ENCODE measurements at places on chromosomes 12 and 14.

DNA sequence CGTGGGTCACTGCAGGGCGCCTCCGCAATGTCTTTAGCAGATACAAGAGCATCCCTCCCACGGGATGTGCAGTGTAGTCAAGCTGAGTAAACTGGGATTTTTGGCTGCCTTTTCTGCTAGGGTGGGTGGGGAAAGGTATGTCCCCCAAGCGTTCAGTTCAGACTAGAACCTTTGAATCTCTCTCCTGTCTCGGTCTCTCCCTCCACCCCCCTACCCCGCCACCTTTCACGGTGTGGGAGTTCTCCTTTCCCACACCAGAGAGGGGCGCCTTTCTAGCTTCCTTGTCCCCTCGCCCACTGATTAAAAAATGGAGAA, 525 bp upstream of the FAR2 start:
- no peak for DNase-seq

DNA sequence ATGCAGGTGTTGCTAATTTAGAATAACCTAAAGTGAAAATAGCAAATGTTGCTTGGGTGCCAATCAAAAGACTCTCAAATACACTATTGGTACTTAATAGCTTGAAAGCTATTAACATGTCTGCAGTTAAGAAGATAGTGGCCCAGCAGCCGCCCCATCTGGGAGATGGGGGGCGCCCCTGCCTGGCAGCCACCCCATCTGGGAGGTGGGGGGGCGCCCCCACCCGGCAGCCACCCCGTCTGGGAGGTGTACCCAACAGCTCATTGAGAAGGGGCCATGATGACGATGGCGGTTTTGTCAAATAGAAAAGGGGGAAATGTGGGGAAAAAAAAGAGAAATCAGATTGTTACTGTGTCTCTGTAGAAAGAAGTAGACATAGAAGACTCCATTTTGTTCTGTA, 923.1 kb upstream of the MDGA2 start:
- no peak for DNase-seq

DNA sequence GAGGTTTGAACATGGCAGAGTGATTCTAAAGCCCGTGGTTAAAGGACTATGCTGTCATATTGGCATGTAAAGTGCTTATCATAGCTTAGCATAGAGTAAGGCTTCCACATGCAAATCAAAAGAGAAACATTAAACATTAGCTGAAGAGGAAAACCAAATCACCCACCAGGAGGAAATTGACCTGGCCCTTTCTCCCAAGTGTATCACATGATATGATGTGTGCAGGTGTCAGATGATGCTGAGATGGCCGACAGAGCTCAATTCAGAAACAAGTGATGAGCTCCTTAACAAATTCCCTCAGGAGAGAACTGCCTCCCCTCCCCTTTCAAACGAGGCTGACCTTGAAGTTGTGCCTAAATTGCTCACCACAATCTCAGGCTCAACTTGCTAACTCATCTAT, 217.1 kb upstream of the BTG1 start:
- no peak for DNase-seq

DNA sequence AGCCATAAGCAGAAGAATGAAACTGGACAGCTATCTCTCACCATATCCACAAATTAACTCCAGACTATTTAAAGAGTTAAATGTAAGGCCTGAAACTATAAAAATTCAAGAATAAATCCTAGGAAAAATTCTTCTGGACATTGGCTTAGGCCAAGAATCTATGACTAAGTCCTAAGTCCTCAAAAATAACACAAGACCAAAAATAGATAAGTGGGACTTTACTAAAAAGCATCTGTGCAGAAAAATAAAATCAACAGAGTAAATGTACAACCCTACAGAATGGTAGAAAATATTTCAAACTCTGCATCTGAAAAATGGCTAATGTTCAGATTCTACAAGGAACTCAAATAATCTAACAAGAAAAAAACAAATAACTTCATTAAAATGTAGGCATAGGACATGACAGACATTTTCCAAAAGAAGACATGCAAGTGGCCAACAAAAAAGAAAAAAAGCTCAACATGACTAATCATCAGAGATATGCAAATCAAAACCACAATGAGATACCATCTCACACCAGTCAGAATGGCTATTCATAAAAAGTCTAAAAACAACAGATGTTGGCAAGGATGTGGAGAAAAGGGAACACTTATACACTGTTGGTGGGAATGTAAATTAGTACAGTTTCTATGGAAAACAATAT, 61.0 kb upstream of the PPFIA2 start:
- DNase-seq: no peak

DNA sequence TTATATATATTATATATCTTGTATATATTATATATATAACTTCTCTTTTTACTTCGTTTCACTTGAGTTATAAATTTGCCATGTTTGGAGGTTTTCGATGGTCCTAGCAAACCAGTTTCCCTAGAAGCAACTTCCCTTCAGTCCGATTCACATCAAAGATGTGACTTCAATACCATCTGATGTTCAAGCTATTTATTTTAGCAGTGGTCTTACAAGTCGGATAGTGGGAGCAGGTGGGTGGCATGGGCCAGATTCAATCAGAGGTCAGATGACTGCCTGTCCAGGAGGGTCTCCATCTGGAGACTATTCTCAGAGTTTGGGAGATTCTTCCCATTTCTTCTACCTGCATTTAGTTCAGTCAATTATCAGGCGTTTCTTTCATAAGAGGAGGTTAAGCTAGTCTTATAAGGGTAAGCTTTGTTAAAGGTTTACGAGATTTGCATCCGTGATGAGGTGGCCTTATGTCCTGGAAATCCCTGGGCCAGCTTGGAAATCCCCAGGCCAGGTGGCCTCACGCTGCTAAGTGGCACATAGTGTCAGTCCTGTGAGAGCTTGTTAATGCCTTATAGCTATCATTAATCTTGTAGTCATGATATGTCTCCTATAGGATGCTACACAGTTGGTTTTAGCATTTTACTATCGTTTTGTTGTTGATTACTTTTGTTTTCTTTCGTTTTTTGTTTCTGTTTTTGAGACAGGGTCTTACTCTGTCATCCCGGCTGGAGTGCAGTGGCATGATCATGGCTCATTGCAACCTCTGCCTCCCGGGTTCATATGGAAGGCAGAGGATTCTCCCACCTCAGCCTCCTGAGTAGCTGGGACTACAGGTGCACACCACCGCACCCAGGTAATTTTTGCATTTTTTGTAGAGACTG, 145.8 kb downstream of the BICD1 start:
- no peak for DNase-seq

GRCh38 chr12:31759632-31760459, 31.0 kb upstream of the AMN1 start:
- DNase-seq: no peak

DNA sequence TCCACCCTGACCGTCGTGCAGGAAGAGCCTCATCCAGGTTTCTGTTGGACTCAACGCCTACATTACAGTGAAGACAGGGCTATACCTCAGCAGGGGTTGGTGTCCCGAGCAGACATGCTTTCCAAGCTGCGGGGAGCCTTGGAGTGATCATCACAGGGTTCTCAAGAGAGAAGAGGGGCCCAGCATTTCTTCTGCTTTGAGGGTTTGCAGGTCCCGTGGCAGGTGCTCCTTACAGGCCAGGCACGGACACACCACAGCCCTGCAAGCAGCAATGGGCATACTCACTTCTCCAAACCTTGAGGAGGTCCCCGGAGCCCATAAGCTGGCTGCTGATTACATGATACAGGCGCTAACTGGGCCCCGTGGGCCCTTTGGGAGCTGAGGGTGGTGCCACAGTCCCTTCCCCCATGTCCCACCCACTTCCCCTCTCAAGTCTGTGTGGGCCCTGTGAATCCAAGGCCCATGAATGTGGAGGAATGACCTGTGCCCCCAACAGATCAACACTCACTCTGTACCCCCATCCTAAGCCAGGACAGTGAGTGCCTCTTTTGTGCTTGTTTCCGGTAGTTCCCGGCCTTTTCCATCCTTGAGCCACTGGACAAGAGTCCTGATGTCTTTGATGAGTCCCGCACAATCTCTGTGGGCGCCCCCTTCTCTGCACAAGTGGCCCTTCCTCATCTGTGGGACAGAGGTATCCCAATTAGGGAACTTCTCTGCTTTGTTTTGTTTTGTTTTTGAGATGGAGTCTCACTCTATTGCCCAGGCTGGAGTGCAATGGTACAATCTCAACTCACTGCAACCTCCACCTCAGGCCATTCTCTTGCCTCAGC, 1.1 kb downstream of the AQP2 start:
- DNase-seq: no peak

DNA sequence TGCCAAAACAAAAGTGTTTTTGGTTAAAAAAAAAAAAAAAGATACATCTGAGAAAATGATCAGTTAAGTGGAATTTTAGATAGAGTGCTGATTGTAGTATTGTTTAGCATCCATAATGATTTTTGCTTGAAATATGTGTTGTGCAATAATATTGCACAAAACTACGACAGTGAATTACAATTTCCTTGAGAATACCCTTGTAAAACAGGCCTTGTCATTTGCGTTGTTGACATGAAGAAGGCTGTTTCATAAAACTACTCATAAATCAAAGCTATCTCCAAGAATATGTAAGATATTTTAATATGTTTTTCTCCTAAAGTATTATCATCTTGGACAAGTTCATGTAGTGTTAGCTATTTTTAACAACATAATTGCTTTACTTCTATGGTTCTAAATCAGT, 1077.0 kb downstream of the LRFN5 start:
- DNase-seq: no peak

- no peak for DNase-seq
These were observed 59.8 kb downstream of the RNFT2 start for GRCh38 chr12:116797885-116798284.

GRCh38 chr14:103541709-103542604, 13.0 kb downstream of the TRMT61A start:
- no peak for DNase-seq

- no peak for DNase-seq
These were observed 56.4 kb upstream of the RNU6-8 start for GRCh38 chr14:32259368-32260013.

GRCh38 chr12:47867495-47867941, 37.3 kb downstream of the VDR start:
- no peak for DNase-seq

DNA sequence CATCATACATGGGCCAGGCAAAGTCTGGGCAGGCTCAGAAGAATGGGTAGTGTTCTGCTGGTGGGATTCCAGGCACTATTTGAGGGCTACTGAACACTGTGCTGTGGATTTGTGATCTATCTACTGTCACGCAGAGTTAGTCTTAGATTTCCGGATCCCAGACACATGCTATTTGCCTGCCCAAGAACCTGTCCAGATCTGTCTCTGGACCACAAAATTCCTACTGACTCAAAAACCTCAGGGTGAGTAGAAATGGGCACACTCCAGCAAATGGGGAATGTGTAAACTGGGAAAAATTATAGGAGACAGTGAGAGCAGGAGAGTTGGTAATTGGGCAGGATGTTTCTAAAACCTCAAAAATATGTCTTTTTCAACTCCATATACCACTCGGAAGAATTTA, 129.9 kb downstream of the GALC start:
- DNase-seq: no peak

- no peak for DNase-seq
These were observed 77.1 kb downstream of the KCNMB4 start for GRCh38 chr12:70443062-70443673.

DNA sequence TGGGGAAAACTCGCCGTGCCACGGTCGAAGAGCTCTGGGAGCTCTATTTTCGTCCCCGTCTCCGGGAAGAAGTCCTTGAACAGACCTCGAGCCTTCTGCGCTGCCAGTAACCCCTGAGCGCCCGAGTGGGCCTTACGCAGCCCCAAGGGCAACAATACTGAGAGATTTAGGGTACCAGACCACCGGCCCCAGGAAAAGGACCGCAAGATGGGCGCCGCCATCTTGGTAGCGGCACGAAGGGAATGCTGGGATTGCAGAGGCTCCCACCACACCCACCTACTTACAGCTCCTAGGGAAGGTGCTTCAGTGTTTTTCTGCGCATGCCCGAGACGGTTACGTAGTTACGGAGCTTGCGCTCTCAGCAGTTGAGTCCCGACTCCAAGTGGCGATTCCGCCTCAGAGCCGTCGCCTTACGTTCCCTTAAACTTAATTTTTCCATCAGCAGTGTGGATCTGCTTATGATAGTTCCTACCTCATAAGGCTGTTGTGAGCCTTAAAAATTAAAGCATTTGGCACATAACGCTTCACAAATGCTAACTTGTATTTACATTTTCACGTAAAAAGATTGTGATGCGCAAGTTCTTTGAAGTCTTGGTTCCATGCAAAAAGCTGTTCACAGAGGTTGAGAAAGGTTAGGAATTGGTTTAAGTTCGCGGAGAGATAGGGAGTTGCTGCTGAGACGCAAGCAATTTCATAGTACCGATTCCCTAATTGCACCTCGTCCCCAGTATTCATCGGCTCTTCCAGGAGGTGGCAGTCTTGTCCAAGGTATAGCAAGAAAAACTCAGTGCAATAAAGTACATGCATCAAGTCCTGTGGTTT, at the start of gene YARS2:
Gene YARS2 (minus strand): TSS at position 244 of the 822 bp plus-strand sequence. CDS start 23 bp downstream, at position 221.
- DNase-seq: peak; percentile 89

DNA sequence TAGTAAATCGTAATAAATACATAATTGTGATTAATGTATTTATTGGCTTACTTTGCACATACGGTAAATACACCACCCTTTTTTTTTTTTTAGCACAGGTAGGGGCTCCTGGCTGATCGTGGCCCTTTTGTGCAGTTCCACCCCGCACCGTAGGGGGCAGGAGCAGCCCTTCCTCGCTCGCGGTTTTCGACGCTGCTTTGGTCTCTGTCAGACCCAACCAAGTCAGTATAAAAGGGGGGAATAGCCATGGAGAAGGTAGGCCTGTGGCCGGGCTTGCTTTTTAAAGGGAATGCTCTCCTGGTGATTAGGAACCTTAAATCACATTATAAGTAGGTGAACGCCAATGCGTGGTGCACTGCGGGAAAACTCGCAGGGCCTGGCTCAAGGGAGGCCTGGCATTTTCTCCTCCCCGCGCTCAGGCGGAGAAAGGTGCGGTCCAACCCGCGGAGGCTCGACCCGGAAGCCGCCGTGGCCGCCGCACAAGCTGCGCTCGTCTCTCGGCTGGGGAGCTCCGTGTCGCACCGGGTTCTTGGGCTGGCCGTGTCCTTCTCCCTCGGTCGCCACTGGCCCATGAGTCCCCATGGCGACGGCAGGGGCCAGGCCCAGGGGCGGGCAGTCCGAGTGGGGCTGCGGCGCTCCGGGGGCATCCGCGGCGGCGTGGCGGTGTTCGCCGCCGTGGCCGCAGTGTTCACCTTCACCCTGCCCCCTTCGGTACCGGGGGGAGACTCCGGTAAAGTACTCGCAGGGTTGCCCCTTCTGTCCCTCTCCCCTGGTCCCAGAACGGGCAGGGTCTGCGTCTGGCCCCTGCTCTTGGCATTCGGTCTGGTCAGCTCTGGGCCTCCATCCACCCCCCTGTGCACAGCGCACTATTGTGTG, at the start of gene TMEM260:
Gene TMEM260 (plus strand): TSS at position 454 of the 876 bp plus-strand sequence. CDS start 117 bp downstream, at position 571.
- peak; percentile 81 for DNase-seq

- DNase-seq: no peak
These were observed 75.4 kb upstream of the KCNJ8 start for GRCh38 chr12:21849878-21850277.

- DNase-seq: no peak
These were observed 465.6 kb downstream of the MED13L start for GRCh38 chr12:115811929-115812328.
